Suprapubic skin (tissue), 4 donors: ENCODE measurements at places on chromosomes 13 and 19.

GRCh38 chr13:48431987-48432615 lies 19.2 kb upstream of the LPAR6 start:
- no peak for DNase-seq

GRCh38 chr19:51317968-51318367 lies 6.5 kb downstream of the IGLON5 start:
- no peak for DNase-seq

DNA sequence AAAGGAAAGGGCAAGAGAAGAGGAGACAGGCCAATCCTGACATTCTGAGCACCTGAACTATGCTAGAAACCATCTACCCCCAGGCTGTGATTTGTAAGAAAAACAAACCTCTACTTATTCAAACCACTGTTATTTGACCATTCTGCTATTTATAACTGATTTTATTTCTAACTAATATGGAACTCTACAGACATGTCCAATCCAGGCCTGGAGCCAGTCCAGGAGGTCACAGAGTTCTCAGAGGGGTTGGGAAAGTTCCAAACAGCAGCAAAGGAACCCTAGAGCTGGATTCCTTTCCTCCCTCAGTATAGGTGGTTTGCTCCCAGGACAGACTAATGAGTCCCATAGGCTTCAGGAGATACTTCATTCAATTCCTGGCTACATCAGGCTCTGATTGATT lies 24.2 kb downstream of the SIAH3 start:
- DNase-seq = no peak

DNA sequence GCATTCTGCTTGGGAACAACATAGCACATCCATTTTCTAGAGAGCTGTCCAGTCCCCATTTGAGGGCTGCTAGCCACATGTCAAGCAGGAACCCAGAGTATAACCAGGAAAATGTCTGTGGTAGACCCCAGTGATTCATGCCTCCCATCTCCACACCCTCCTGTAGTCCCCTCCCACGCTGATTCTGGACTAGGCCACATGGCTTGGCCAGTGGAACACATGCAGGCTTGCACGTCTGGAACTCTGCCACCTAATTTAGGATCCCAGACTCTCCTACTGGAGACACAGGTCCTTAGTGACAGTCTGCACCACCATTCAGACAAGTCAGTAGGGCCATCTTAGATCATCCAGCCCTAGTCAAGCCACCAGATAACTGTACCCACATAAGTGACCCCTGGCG lies 149.8 kb downstream of the ZIC5 start:
- DNase-seq = no peak

DNA sequence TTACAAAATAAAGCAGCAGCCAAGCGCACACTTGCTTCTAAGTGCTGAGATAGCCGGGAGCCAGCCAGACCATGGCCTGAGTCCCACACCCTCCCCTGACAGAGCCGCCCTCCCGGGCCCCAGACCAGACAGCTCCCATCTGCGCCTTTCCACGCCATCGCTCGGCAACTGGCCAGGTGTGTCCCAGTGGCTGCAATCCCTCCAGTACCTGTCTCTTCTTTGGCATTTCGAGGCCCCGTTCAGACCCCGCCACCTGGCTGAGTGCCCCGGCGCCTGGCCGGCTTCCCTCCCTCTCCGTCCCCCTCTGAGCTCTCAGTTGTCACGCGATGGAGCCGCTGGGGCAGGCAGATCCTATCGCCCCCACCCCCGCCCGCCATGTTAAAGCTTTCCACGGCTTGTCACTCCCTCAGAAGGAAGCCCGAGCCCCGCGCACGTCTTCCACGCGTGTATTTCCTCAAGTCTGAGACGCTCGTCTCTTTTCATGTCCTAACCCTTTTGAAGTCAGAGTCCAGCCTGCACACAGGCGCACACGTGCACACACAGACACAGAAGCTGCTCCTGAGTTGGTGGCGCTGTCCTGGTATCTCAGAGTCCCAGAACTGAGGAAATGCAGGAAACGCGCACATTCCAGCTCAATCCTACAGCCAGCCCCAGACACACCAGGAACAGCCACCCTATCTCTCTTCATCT lies 7.9 kb downstream of the MLLT1 start:
- DNase-seq = peak; percentile 94

- DNase-seq = peak; percentile 59
These were observed 17.0 kb downstream of the IL17D start for GRCh38 chr13:20720499-20720898.

DNA sequence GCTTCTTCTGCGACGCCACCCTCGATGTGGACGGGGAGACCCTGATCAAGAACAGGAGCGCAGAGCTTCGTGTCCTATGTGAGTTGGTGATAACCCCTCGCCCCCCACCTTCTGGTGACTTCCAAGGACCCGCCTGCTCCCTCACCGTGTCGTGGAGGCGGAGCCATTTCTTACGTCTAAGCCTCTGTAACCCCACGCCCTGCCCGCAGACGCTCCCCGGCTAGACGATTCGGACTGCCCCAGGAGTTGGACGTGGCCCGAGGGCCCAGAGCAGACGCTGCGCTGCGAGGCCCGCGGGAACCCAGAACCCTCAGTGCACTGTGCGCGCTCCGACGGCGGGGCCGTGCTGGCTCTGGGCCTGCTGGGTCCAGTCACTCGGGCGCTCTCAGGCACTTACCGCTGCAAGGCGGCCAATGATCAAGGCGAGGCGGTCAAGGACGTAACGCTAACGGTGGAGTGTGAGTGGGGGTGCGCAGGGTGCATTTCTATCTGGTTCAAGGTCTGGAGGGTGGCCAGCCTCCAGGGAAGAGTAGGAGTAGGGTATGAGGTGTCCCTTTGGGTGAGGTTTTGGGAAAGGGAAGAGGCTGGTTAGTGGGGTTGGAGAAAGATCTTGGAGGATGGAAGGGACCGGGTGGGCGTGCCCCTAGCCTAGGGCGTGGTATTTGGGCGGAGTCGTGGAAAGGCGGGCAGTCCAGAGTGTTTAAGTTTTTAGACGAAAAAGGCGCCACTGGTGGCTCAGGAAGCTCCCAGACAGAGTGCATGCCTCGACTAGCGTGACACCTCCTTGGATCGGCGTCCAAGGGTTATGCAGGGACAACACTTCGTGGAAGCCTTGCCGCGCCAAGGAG lies 3.3 kb downstream of the ICAM5 start:
- no peak for DNase-seq

DNA sequence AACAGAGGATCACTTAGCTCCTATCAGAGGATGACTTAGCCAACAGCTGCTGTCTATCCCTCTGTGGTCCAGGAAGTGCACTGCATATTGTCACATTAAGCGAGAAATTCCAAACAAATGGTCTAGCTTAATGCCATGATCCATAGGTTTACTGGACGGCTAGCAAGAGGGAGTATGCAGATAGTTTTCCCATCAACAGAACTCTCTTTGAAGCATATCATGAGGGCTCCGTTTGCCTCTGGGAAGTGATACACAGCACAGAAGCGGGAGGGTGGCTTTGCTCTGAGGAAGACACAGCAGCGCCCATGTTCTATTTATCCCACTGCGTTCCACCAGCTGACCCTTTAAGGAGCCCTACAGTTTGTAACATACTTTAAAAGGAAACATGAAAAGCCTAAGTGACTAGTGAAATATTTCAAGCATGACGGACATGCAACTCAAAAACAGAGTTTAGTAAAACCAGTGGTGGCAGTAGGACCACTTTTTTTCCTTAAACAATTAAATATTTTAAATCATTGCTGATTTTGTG lies 52.7 kb downstream of the COL4A1 start:
- DNase-seq = no peak

- no peak for DNase-seq
These were observed 14.9 kb upstream of the IL4I1 start for GRCh38 chr19:49911381-49912145.

DNA sequence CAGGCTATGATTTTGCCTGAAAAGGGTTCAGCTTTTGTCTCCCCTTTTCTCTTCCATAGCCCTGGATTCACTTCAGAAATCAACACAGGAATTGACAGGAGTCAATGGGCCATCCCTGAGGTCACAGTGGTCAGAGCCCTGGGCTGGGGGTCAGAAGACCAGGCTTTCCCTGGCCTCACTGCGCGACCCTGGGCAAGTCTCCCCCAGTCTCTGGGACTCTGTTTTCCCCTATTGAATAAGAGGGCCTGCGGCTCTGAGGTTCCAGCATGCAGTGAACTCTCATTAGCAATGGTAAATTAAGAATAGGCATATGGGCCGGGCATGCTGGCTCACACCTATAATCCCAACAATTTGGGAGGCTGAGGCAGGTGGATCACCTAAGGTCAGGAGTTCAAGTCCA lies 30.7 kb upstream of the VSTM2B start:
- no peak for DNase-seq

- DNase-seq = no peak
These were observed 60.6 kb upstream of the SERP2 start for GRCh38 chr13:44312834-44313551.

DNA sequence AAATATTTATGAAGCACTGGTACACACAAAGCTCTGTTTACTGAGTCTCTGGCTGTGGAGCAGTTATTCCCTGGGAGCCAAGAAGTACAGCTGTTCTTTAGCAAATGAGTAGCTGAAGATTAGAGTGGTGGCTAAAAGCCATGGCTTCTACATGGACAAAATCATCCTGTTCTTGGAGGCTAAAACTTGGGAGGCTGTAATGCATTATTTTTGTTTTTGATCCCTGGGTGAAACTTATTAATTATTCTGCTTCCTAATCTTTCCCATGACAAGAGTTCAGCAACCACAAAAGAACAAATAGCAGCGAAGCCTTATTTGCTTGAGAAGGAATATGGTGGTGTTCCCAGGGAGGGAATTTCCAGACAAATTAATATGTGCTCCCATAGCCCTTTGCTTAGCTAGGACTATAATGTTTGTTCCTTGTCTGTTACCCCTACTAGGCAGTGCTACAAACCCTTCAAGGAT lies 109.5 kb downstream of the DCT start:
- DNase-seq = no peak

DNA sequence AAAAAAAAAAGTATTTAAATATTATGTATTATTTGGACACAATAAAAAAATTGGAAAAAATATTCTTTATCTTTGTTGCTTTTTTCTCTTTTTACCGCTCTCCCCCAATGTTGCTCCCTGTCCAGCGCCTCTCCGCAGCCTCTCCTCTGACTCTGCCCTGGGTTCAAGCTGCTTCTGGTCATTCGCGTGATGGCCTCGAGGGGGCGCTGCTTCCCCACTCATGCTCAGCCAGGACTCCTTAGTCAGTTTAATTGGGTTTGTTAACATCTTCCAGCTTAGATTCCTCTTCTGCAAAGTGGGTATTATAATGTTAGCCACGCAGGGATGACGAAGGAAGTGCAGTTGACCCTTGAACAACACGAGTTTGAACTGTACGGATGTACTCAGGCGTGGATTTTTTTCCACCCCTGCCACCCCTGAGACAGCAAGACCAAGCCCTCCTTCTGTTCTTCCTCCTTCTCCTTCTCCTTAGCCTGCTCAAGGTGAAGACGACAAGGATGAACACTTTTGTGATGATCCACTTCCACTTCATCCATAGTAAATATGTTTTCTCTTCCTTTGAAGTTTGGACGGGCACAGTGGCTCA lies 4.9 kb upstream of the NWD1 start:
- DNase-seq = peak; percentile 62
